ENCODE measurements at places on chromosomes 7 and 10. TPM values are rescaled to one million over a fixed set of nuclear protein-coding genes. Genes with fewer than 3 reads are reported as not detected.
A peak's percentile ranks its signal among the peaks of the same experiment; 100 is the strongest.

Gene FKBP9
- total RNA-seq = 120 TPM

DNA sequence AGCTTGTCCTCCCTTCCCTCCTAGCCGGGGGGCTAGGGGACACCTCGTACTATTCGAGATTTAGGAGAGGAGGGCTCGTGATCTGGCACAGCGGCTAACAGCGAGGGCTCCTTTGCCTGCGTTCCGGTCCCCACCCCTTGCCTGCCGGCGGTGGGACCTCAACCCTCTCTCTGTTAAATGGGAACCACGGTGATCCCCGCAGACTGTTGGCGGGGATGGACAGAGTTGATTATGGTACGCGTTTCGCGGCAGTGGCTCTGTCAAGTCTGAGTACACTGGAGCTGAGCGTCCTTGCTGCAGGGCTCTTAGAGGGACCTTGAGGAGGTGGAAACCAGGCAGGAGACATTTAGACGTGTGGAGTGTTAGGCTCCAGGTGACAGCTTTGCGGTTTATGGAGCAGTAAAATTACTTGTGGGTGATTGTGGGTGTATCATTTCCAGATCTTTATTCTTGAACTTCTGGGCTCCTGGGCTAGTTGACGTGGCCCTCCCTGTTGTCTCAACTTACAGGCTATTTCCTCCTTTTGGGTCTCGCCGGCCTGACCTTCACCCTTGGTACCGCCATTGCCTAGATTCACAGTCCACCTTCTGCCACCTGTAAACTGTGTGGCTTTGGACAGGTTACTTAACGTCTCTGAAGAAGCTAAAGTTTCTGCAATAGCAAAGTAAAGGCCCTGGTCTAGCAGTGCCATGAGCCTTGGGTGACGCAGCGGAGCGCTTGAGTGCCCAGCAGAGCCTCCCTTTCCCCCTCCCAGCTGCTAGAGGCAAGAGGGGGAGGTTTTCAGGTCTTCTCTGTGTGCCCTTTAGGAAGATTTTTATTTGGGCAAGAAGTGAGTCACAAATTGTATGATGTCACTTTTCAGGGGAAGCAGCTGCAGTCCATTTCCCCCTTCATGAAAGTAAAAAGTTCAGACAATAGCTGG is 739 bp downstream of the CASP7 start:
- peak; percentile 55 for DNase-seq

GRCh38 chr7:98250789-98251188 is 1.2 kb downstream of the TECPR1 start:
- no peak for DNase-seq

Gene ACTR3C
- 2.9 TPM for total RNA-seq

GRCh38 chr7:42460148-42460547 is 223.1 kb upstream of the GLI3 start:
- DNase-seq = no peak

Gene ASZ1
- total RNA-seq = not detected

Gene PRPS1L1
- total RNA-seq = not detected

DNA sequence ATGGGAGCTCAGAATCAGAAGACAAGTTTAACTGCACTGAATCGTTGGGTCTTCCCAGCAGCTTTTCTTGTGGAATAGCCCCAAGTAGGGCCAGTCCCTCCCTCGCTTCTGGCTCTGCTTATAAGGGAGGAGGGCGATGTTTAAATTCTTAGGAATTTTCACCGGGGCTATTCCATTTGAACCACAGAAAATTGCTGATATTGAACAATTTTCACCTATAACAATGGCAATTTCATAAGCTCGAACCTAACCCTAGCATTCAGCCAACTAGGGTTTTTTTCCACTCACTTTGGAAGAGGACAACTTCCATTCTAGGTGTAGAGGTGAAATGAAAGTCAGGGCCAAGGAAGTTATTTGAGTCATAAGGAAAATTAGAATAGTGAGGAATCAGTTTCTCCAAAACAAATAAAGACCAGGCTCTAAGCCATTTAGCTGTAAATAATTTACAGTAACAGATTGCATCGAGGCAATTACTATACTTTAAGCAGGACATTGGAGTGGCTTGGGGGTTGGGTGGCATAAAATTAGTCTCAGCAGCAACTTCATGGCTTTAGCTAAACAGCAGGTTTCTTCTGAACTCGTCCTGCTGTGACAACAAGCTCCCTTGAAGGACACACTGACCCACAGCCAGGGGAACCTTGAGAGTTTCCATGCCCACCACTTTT is 1.5 kb upstream of the ATP6V0A4 start:
- no peak for DNase-seq
